Nucleus accumbens (tissue), 56 donors: ENCODE measurements at places on chromosomes 5 and 9.

- no peak for DNase-seq
Measured at GRCh38 chr9:6869081-6869948, 111.5 kb downstream of the KDM4C start.

DNA sequence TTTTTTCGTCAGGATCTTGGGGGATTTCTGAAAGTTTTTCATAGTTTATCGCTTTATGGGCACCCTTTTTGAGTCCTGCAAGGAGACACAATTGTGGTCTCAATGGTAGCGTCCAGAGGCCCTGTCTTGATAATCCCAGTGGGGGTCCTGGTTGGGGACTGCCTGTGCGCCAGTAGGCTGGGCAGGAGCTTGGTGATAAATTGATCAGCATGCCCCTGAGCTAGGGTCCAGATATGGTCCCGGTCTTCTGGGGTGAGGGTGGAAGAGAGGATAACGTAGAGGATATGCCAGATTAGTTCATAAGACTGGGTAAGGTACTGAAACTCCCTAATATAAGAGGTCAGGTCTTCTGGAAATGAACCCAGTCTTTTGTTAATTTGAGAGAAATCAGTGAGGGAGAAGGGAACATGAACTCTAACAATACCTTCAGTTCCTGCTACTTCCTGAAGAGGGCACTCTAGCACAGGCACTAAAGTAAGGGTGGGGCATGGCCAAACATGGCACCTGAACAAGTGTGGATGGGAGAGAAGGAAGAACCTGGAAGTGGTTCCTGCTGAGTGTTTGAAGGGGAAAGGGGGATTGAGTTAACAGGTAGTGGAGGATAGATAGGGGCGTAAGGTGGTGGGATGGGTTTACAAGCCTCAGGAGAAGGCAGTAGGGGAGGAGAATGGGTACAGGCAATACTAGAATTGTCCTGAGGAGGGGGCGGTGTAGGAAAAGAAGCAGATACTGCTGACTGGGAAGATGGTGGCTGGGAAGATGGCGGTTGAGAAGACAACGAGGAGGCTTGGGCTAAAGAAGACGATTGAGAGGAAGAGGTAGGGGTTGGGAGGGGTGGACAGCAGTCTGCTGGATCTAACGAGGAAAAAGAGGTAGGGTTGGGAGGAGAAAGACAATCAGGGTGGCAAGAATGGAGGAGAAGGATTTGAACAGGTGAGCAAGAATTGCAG is 33.8 kb upstream of the ANXA2R start:
- DNase-seq = no peak

- no peak for DNase-seq
Measured at GRCh38 chr5:100902440-100903038, 543 bp downstream of the ST8SIA4 start.

GRCh38 chr9:96513622-96514021 is 63.7 kb downstream of the HABP4 start:
- no peak for DNase-seq

- DNase-seq = no peak
Measured at GRCh38 chr5:54867310-54867944, 118.0 kb downstream of the ESM1 start.

GRCh38 chr9:2286825-2287455 is 271.8 kb downstream of the SMARCA2 start:
- no peak for DNase-seq

DNA sequence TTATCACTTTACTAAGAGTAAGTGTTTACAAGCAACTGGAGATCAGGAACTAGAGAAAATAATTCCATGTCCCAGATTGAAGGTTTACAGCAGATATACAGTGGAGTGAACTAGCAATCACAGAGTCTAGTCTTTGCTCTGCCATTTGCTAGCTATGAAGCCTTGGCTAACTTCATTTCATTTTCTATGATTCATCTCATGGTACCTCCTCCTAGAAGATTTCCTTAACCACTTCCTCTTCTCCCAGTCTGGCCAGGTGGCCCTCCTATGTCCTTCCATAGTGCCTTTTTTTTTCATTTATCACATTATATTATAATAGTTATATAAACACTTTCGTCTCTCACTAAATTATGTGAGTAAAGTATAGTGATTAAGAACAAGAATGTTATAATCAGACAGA is 52.1 kb downstream of the GRIA1 start:
- no peak for DNase-seq

DNA sequence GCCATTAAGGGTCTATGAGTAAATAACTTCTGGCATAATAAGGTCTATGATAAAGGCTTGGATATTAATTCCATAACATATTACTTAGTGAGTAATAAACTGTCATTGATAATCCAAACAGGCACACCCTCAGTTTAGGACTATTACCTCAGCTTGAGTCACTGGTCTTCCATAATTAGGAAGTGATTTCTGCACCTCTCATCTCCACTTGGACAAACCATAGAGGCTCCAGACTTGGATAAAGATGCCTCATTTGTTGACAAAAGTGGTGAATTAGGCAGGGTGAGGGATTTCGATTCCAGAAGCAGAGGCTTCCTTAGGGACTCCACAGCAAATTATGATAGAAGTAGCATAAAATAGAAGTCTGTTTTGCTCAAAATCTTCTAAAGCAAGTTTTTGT is 127.5 kb upstream of the MTAP start:
- DNase-seq = no peak

GRCh38 chr5:1538741-1539392 is 15.1 kb upstream of the LPCAT1 start:
- no peak for DNase-seq

- DNase-seq = no peak
Measured at GRCh38 chr9:318646-319045, 104.0 kb downstream of the DOCK8 start.

DNA sequence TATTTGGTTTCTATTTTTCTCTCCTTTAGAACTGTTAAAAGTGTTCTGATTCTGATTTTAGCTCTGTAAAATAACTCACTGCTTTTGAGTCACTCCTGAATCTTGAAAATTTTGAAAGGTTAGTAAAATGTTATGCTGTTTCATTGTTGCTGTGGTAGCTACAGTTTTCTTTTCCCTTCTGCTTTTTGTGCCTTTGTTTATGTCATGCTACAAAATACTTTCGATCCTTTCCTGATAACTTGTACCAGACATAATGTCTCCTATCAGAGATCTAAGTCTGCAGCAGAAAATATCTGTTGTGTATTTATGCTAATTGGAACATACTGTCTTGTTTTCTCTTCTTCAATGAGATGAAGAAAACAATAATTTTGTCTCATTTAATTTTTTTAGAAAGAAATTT is 26.9 kb upstream of the CEP120 start:
- DNase-seq = no peak

DNA sequence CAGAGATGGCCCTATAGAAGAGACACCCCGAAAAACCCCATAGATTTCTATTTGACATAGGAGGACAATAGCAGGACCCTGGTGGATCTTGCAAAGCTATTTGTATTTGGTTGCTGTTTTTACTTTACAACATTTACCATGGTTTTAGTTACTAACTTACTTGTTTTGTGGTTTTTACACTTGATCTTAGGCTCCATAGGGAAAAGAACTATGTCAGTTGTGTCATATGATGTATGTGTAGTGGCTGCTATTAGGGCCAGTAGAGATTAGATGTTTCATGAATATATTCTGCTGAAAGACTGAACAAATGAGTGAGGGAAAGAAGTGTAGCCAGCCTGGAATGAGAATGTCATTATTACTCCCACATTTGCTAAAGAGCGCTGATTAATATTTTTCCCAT is 388.1 kb downstream of the SEMA5A start:
- no peak for DNase-seq
